ENCODE measurements at places on chromosomes 4 and X.

- DNase-seq, result no peak
Observed at GRCh38 chr4:102736636-102737549, 23.9 kb downstream of the MANBA start.

DNA sequence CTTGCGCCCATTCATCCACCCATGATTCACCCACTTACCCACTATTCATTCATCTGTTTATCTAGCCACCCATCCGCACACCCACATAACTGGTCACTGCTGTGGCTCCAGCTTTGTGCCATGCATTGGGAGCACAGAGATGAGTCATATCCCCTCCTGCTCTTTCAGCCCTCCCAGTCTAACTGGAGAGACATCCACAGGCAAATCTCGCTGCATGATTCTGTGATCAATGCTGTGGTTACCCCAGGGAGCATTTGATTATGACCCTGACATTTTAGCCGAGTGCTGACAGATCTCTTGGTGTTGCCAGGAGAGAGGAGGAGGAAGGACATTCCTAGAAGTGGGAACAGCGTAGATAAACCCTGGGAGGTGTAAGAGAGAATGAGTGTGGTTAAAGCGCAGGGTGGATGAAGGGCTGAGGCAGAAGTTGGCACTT is 10.4 kb upstream of the PORCN start:
- DNase-seq, result no peak

GRCh38 chrX:38163193-38163592 is 57.5 kb downstream of the SRPX start:
- no peak for DNase-seq

DNA sequence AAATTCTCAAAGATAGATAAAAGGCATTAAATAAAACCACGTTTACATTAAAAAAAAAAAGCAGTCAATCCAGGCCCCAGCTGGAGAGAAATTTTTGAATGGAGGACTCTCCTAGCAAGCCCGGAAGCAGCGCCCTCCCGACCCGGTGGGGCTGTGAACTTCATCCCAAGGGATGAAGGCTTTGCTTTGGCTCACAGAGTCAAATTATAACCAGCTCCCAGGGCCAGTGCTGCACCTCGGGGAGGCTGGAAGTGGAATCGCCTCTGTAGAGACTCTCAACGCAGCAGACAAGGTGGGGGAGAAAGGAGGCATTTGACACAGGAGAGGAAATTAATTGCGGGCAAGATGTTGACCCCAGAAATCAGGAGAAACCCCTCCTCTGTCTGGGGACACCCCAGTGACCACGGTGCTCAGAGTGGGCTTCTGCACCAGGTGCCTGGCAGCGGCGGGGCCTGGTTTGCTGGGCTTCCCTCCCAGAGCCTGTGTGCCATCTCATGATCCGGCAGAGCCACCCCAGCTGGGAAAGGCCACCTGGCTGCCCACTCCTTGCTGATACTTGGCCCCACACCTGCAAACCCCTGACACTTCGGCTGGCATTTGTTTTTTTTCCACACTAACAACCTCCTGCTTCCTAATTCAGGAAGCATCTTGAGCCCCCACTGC is 71.7 kb downstream of the ABLIM2 start:
- no peak for DNase-seq

DNA sequence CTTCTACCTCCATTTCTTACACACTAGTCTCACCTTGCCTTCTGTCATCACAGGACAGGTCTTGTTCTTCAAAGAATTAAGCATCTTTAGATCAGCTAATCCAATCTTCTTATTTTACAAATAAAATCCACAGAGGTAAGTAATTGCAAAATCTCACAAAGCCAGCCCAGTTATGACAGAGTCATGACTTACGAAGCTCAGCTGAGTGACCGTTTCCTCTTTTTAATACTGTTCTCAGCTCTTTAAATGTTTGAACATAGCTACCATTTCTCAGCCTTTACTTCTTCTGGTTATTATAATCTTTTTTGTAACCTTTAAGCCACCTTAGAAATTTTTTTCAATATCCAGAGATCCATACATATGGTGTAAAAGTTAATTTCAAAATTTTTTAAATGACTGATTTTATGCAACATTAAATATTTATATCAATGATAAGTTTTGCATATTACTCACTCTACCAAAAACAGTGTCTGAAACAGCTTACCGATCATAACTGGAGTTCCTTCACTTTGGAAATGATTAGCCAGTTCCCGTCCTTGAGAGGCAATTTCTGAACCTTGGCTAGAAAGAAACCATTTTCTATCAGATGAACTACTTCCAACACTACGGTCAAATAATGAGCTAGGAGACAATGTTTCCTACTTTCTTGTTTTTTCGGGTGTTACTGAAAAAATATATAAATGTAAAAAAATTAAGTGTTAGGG is 8.8 kb downstream of the ANKRD37 start:
- no peak for DNase-seq

DNA sequence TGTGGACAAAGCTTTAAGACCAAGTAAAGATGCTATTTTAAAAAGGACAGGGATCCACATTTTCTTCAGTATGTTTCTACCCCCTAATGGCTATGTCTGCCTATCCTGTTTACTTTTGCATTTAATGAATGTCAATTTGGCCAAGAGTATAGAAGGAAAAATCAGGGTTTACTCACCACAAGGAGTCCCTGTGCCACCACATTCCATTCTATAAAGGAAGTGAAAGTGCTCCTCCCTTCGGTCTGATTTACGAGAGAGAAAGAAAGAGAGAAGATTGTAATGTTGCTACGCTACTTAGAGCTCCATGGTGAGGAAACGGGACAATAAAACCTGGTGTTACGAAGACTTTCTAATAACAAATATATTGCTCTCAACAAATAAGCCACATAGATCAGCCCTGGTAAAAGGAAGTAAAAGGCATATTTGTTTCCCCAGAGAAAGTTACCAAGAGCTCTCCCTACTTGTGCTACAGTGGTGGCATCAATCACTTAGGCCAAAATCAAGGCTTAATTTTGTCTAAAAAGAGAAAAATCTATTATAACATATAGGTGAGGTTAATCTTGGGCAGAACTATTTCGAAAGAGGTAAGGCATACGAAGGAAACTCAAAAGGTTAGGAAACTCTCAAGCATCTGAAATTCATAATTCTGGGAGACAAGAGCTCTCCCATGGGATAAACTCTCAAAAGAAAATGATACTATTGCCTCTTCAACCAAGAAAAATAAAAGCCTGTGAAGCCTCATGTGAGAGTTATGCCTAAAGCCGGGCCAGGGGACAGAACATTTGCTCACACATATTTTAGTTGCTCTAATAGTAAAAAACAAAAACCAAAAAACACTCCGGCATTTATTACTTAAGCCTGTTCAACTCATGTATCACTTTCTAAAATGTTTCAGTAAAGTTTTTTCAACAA is 29.5 kb downstream of the TAPT1 start:
- DNase-seq, result no peak

GRCh38 chr4:42119886-42120285 is 32.6 kb downstream of the BEND4 start:
- no peak for DNase-seq

DNA sequence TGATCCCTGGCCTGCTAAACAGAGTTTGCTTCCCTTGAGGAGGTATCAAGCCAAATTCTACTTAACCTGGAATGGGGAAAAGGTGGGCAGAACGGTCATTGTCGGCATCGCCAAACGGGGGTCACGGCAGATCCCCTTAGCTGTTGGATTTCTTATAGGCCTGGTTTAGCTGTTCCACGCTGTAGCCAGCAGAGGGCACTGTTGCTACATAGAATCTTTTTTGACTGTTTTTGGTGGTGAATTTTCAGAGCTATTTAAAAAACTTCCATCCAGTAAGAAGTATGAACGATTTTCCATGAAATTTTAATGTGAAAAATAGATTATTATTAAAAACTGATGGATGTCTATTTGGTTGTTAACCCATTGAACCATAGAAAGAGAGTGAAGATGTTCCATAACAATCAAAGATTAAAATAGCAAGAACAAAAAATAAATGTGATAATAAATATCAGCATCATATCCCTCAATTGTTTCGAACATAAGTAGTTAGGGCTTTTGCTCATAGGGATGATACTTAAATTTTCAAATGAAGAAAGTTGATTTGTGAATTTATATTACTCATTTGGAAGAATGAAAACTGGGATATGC is 56.6 kb downstream of the LINC00632 start:
- DNase-seq, result peak; percentile 11

- no peak for DNase-seq
Observed at GRCh38 chr4:1333256-1333655, 13.8 kb upstream of the UVSSA start.

DNA sequence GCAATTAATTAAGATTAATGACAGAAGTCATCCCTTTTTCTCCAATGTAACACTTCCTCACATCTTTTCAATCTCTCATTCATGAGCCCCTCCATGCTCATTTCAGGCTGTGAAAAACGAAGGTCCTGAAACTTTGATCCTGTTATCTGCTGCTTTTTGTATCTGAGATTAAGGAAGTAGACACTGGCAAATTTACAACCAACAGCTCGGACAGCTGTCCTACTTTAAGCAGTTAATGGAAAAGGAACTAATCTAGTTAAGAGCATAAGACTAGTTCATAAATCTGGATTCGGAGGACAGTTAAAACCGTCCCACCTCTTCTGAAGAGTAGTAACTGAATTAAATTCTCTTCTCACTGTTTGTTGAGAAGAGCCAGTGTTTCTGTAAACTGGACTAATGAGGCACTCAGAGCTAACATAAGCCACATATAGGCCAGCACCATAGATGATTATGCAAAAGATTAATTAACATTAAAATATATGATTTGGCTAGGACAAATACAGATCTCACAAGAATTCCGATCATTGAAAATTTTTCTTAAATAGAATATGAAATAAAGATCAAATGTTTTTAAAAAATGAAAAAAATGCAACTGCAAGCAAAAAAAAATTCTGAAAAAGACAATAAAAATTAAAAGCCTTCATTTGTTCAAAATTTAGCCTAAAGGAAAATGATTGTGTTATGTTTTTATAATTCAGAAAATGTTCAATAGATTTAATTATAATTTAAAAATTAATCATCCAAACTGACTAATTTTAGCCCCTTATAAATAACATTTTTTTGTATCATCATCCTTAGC is 114.4 kb downstream of the ANTXR2 start:
- DNase-seq, result no peak

GRCh38 chr4:88734403-88734949 is 36.8 kb upstream of the NAP1L5 start:
- DNase-seq, result no peak

DNA sequence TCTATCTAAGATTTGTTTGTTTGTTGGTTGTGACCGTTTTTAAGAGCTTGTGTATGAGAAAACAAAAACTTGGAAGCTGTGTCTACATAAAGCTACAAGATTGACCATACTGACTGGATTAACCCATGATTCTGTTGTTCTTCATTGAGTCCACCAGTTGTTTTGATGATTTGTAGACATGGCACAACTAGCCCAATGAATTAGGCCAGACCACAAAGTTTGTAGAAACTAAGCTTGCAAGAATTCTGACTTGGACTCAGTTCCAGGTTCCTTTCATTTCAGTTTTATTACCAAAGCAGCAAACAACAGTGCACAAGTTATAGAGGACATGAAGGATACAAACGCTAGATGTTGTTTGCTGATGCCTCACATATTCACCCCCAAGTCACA is 119.3 kb downstream of the RASGEF1B start:
- no peak for DNase-seq

DNA sequence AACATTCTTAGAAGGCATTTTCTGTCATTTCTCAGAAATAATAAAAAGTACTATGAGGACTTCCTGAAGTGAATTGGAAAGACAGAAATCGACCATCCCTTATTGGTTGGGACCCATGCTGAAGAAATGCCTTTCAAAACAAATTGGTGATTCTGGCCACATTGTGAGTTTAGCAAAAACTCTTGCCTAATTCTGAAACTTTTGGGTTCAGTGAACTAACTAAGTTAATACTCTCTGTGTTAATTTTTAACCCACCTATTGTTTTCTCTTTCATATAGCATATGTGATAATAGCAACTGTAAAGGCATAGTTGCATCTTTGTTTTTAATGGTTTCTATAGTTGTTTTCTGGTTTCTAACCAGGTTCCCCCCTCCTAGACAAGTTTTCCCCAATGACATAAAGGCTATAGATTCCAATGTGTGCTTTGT is 129.3 kb upstream of the FAT1 start:
- no peak for DNase-seq

- peak; percentile 43 for DNase-seq
Observed at GRCh38 chr4:184473499-184474262, 669 bp downstream of the IRF2 start.

GRCh38 chrX:115559672-115560071 is 1.3 kb upstream of the PLS3 start:
- DNase-seq, result no peak

DNA sequence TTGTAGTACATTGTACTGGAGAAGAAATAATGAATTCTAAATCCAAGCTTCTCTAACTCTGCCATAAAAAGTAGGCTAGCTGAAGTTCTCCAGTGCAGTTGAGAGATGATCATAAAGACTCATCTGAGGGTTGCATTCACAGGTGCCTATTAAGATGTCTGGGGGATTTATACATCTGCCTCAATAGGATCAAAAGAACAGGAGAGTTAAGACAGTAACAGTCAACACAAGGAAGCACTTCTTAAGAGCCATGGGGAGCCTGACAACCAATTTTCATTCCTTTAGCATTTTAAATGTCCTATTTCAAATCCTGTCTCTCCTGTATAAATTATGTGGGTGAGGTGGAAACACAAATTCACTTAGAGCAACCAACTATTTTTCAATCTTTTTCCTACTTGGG is 432.4 kb upstream of the NWD2 start:
- no peak for DNase-seq

DNA sequence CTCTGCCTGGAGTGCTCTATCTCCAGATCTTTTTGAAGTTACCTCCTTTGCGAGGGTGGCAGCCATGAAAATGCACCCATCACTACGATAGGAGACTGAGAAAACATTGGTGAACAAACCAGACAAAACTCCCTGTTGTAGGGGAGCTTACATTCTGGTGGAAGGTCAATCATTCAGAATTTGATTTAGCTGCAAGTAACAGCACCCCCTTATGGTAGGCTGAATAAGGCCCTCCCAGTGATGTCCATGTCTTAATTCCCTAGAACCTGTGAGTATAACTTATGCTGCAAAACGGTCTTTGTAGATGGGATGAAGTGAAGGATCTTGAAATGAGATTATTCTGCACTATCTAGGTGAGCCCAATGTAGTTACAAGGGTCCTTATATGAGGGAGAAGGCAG is 5.6 kb upstream of the TEC start:
- DNase-seq, result no peak

DNA sequence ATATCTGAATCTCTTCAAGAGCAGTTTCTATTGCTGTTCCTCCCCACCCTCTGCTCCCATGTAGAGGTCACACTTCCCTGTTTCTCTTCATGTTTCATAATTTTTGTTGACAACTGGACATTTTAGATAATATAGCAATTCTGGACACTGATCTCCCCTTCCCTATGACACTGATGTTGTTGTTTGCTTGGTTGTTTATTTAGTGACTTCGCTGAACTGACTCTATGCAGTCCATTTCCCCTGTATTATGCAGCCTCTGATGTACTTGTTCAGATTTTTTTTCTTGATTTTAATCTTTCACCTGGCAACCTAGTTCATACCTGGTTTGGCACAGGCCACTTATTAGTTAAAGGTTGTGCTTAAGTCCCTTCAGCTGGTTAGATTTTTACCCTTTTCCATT is 29.2 kb downstream of the CLDN2 start:
- DNase-seq, result no peak
